ENCODE measurements at places on chromosomes 12 and 14. TPM values are rescaled to one million over a fixed set of nuclear protein-coding genes. Genes with fewer than 3 reads are reported as not detected.

DNA sequence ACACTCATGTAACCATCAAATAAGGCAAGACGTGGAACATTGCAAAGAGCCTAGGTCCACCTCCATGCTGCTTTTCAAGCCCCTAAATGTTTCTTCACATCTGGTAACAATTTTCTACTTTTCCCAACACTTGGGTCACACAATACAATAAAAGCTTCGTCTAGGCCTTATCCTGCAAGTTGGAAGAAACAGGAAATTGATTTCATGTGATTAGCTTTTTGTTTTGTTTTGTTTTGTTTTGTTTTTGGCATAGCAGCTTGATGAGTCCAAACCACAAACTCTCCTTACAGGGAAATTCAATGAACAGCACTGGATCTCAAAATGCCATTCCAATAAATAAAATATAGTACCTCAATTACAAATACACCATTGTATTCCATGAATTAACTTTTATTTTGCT, 19.3 kb downstream of the TAS2R50 start:
- H3K27me3 ChIP-seq: no peaks in the 10 kb centered on the region
- H3K4me3 ChIP-seq: no peak overlapping the region
- DNase-seq: no peak
- H3K27ac ChIP-seq: no peak overlapping the region

- H3K4me3 ChIP-seq: peak overlapping the region; percentile 83
- no peaks in the 10 kb centered on the region for H3K36me3 ChIP-seq
- no peaks in the 10 kb centered on the region for H3K4me1 ChIP-seq
- H3K27ac ChIP-seq: peak overlapping the region; percentile 94
- DNase-seq: no peak
Measured at GRCh38 chr14:49586673-49587460, 687 bp upstream of the RPS29 start.

Gene TCHP
- total RNA-seq: 10.6 TPM

Gene RAB2B
- 10.7 TPM for total RNA-seq

DNA sequence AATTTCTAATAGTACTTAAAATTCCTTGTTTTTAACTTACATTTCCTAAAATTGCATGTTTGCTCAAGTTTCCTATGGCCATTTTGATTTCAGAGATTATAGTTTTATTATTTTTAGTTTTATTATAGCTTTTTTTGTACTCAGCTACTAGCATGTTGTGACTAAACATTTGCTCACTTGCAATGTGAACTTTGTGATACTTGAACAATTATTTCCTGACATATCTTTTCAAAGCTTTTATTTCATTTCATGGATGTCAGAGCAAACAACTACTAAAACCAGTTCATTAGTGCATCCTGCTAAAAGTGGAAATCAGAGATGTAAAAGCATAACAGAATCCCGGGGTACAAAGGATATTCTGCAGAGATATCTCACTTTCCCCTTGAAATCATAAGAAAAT, 33.6 kb upstream of the PCNX4 start:
- no peak overlapping the region for H3K4me3 ChIP-seq
- no peak for DNase-seq
- H3K4me1 ChIP-seq: no peaks in the 10 kb centered on the region
- no peaks in the 10 kb centered on the region for H3K36me3 ChIP-seq

- DNase-seq: no peak
- H3K27me3 ChIP-seq: no peaks in the 10 kb centered on the region
- no peak overlapping the region for H3K27ac ChIP-seq
- no peaks in the 10 kb centered on the region for H3K4me1 ChIP-seq
Measured at GRCh38 chr12:98893126-98893674, 248.1 kb downstream of the APAF1 start.

DNA sequence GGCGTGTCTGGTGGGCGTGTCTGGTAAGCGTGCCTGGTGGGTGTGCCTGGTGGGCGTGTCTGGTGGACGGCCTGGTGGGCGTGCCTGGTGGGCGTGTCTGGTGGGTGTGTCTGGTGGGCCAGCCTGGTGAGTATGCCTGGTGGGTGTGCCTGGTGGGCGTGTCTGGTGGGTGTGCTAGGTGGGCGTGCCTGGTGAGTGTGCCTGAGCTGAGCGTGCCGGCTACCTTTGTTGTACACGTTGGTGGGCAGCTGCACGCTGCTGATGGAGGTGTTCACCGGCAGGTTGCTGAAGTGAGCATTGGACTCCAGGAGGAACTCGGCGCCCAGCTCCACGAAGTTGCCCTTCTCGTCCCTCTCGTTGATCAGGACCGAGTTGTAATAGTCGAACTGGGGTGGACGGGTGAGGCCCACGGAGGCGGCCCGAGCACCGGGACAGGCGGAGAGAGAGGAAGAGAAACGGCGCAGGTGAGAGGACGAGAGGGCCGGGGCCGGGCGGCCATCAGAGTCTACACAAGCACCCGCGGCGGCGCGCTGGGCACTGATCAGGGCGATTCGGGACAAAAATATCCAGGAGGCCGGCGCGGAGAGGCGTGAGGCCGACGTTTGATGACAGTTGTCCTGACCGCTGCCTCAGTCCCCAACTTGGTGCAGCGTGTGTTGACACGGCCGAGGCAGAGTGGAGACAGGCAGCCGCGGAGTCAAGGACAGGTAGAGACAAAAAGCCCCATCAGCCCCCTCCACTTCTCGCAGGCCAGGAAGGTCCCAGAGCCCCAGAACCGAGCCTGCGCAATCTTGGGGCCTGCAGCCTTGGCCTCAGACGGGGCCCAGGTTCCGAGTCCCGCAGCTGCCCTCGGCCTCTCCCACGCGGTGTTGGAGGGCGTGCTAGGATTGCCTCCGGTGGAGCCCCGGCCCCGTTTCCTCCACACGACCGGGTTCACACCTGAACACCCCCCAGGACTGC, 10.5 kb downstream of the CACNA2D4 start:
- no peak overlapping the region for H3K27ac ChIP-seq
- H3K4me1 ChIP-seq: no peaks in the 10 kb centered on the region
- peak; percentile 68 for DNase-seq

Gene POTEM
- total RNA-seq: not detected

- peak; percentile 21 for DNase-seq
- H3K4me3 ChIP-seq: peak overlapping the region; percentile 52
- H3K4me1 ChIP-seq: peaks cover 4% of the 10 kb centered on the region
- peak overlapping the region; percentile 92 for H3K27ac ChIP-seq
- H3K36me3 ChIP-seq: no peaks in the 10 kb centered on the region
Measured at GRCh38 chr14:32203928-32204357, 874 bp upstream of the RNU6-8 start.

Gene C14orf93
- 6.6 TPM for total RNA-seq

DNA sequence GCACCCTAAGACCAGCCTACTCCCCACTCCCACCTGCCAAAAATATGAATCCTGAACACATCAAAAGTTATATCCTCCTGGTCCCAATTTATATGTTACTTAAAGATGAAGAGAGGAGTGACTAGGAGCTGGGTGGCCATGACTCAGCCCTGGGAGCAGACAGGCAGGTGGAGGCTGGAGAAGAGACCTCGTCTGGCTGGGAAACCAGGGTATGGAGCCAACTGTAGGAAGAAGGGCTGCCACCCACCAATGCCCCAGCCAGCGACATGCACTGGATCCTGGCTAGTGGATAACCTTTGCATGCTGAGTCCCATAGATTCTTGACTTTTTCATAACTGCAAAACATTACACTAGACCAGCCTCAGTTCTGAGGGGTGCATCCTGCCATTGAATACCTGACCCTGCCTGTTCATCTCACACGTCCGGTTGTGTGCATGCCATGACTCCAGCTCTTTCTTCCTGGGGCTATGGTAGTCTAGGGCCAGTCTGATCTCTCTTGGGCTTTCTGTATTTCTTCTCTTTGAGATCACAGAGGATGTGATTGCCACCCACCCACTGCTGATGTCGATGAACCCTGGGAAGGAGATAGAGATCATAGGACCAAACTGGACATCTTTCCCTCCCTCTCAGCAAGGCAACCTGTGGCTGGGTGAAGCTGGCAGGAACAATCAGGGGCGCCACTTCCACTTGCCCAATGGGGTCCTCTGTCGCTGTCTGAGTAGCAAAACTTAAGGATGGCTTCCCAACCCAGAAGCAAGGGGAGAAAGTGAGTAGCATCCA, 69.6 kb upstream of the DDX11 start:
- no peaks in the 10 kb centered on the region for H3K36me3 ChIP-seq
- no peak for DNase-seq
- H3K4me3 ChIP-seq: no peak overlapping the region
- no peaks in the 10 kb centered on the region for H3K4me1 ChIP-seq
- no peaks in the 10 kb centered on the region for H3K27me3 ChIP-seq

Gene DNAJC22
- total RNA-seq: 5.6 TPM

GRCh38 chr12:45338272-45338671, 122.4 kb downstream of the ANO6 start:
- peaks cover 10% of the 10 kb centered on the region for H3K4me1 ChIP-seq
- H3K4me3 ChIP-seq: no peak overlapping the region
- H3K36me3 ChIP-seq: no peaks in the 10 kb centered on the region
- no peak for DNase-seq

GRCh38 chr12:70243510-70244371, 508 bp downstream of the CNOT2 start:
- peak overlapping the region; percentile 90 for H3K4me3 ChIP-seq
- peaks cover 27% of the 10 kb centered on the region for H3K4me1 ChIP-seq
- no peaks in the 10 kb centered on the region for H3K36me3 ChIP-seq
- H3K27me3 ChIP-seq: no peaks in the 10 kb centered on the region

Gene HOXC4
- total RNA-seq: 0.62 TPM

GRCh38 chr12:113612076-113612728, 140.5 kb upstream of the LHX5 start:
- H3K4me1 ChIP-seq: no peaks in the 10 kb centered on the region
- DNase-seq: no peak
- H3K27me3 ChIP-seq: no peaks in the 10 kb centered on the region
- no peak overlapping the region for H3K4me3 ChIP-seq

Gene CDKN3
- total RNA-seq: 0.79 TPM

DNA sequence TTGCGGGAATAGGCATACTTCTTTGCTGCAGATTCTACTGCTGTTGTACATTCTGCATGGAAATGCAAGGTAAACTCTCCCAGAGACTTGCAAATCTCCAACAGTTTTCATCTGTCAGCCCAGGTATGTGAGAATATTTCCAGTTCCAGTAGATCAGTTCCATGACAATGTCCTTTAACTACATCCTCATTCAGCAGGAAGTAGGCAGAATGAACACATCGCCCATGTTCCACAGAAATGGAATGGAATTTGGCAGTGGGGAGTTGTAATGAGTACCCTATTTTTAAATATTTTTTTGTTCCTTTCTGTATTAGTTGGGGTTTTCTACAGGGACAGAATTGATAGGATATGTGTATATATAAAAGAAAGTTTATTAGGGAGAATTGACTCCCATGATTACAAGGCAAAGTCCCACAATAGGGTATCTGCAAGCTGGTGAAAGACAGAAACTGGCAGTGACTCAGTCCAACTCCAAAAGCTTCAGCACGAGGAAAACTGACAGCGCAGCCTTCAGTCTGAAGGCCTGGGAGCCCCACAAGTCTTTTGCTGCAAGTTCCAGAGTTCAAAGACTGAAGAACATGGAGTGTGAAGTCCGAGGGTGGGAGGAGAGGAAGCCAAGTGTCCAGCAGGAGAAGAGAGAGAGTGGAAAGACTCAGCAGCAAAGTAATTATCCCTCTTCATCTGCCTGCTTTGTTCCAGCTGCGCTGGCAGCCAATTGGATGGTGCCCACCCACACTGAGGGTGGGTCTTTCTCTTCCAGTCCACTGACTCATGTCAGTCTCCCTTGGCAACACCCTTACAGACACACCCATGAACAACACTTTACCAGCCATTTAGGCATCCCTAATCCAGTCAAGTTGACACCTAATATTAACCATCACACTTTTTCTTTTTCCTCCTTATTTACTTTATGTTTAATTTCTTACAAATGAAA, 110.4 kb upstream of the SCAF11 start:
- H3K27me3 ChIP-seq: no peaks in the 10 kb centered on the region
- H3K4me1 ChIP-seq: no peaks in the 10 kb centered on the region
- H3K4me3 ChIP-seq: no peak overlapping the region
- no peak overlapping the region for H3K27ac ChIP-seq

DNA sequence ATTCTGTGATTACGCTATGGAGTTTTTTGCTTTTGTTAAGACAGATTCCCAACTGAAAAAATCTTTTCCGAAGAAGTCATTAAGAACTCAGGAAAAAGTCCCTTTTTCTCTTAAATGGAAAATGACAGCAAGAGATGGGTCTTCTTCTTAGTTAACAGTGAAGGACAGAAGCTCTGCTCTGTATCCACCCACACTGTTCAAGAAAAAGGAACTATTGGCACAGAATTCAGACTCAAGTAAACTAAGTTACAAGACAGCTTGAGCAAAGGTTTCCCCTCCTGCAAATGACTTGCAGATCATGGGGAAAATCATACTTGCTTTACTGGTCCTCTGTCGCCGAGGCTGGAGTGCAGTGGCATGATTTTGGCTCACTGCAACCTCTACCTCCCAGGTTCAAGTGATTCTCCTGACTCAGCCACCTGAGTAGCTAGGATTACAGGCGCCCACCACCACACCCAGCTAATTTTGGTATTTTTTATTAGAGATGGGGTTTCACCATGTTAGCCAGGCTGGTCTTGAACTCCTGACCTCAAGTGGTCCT, 137.1 kb upstream of the AEBP2 start:
- no peak overlapping the region for H3K27ac ChIP-seq
- H3K4me1 ChIP-seq: peaks cover 4% of the 10 kb centered on the region
- H3K4me3 ChIP-seq: no peak overlapping the region
- DNase-seq: no peak
- H3K27me3 ChIP-seq: no peaks in the 10 kb centered on the region

Gene GALNT9
- not detected for total RNA-seq

DNA sequence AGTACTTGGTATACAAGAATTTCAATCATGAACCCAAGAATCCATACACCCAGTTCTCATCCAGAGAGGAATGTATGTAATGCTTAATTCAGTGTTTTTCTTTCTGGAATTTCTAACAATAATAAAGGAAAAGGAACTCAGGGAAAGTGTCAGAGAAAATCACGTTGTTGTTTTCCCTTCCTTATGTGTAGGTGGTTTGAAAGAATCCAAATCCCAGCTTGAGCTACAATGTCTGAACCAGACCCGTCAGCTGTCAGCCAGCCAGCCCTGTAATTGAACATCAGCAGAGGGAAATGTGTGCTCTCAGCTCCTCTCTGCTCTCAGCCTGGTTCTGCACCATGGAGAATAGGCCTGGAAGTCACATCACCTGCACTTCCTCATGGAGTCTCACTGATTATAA, 126.5 kb downstream of the TMEM30B start:
- no peak for DNase-seq
- H3K4me1 ChIP-seq: no peaks in the 10 kb centered on the region
- no peak overlapping the region for H3K4me3 ChIP-seq
- H3K27me3 ChIP-seq: no peaks in the 10 kb centered on the region
- no peaks in the 10 kb centered on the region for H3K36me3 ChIP-seq

DNA sequence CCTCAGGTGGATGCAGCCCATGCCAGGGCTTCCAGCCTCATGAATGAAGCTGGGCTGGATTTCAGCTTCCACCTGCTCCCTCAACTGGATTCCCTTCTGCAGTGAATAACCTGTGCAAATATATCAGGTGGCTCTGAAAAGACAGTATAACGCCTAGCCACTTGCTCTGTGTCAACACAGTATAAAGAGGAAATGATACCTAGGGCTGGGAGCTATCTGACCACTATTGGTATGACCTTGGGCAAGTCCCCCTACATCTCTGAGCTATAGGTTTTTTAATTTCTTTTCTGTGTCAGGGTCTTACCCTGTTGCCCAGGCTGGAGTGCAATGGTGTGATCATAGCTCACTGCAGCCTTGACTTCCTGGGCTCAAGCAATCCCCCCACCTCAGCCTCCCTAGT, 19.8 kb downstream of the ISM2 start:
- H3K4me1 ChIP-seq: no peaks in the 10 kb centered on the region
- H3K36me3 ChIP-seq: no peaks in the 10 kb centered on the region
- H3K27me3 ChIP-seq: no peaks in the 10 kb centered on the region
- H3K27ac ChIP-seq: no peak overlapping the region
- DNase-seq: no peak

Gene UBR7
- 11.9 TPM for total RNA-seq

GRCh38 chr14:101220921-101221510, 317.5 kb upstream of the RTL1 start:
- DNase-seq: no peak
- no peaks in the 10 kb centered on the region for H3K27me3 ChIP-seq
- no peak overlapping the region for H3K27ac ChIP-seq
- H3K4me1 ChIP-seq: no peaks in the 10 kb centered on the region

Gene FOXA1
- total RNA-seq: 1.4 TPM

Measured in pancreas (tissue), 10 donors.